ENCODE measurements at places on chromosomes 4 and X. TPM values are rescaled to one million over a fixed set of nuclear protein-coding genes. Genes with fewer than 3 reads are reported as not detected.
A peak's percentile ranks its signal among the peaks of the same experiment; 100 is the strongest.

- no peak for DNase-seq
Measured at GRCh38 chr4:130922955-130923354, 1827.0 kb downstream of the C4orf33 start.

- no peak for DNase-seq
Measured at GRCh38 chr4:141229408-141230101, 8.9 kb downstream of the ZNF330 start.

GRCh38 chr4:24103434-24104157 is 213.7 kb upstream of the PPARGC1A start:
- DNase-seq, result no peak

DNA sequence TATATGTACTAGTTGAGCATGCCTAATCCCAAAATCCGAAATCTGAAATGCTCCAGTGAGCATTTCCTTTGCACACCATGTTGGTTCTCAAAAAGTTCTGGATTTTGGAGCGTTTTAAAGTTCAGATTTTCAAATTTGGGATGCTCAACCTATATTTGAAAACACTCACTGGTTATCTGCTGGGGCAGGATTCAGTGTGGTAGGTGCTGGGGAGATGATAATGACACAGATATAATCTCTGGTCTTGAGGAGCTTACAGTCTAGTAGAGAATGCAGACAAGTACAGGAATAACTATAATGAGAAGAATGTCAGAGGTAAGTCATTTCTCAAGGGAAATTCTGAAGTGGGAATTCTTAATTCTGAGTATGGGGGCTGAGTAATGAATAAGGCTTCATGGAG is 59.4 kb upstream of the CITED1 start:
- no peak for DNase-seq

DNA sequence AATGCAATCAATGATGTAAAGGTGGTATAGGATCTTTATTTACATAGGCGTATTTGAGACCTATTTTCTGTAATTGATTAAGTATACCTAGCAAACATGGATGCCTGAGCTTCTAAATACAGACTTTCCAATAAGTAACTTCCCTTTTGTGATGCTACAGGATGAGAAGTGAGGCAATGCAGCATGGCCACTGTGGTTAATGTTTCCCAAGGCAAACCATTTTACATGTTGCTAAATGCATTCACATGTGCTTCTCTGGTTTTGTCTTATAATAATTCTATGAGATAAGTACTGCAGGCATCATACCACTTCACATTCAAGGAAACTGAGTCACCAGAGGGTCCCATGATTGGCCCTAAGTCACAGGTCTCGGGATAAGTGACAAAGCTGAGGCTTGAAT is 35.7 kb upstream of the NKX3-2 start:
- no peak for DNase-seq

DNA sequence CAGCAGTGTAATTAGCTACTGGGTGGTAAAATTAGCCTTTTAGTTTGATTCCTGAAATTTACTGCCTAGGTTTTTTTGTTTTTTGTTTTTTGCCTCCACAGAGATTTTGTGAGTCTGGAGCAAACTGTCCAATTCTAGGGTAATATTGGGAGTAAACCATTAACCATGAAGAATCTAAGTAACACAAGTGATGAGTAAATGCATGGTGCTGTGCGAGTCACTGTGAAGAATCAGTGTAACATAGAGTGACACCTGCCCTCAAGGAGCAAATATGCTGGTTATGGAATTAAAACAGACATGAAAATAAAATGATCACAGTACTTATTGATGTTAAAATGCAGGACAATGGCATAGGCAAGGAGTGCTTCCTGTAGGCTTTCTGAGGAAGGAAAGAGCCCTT is 60.1 kb downstream of the LRP2BP start:
- DNase-seq, result no peak

- no peak for DNase-seq
Measured at GRCh38 chr4:160021870-160022269, 919.0 kb downstream of the RAPGEF2 start.

GRCh38 chr4:8940792-8941491 is 69.3 kb upstream of the HMX1 start:
- DNase-seq, result no peak

GRCh38 chrX:19849464-19850080 is 37.8 kb downstream of the SH3KBP1 start:
- no peak for DNase-seq

- DNase-seq, result peak; percentile 62
Measured at GRCh38 chr4:151409470-151410313, 716 bp downstream of the FHIP1A start.

DNA sequence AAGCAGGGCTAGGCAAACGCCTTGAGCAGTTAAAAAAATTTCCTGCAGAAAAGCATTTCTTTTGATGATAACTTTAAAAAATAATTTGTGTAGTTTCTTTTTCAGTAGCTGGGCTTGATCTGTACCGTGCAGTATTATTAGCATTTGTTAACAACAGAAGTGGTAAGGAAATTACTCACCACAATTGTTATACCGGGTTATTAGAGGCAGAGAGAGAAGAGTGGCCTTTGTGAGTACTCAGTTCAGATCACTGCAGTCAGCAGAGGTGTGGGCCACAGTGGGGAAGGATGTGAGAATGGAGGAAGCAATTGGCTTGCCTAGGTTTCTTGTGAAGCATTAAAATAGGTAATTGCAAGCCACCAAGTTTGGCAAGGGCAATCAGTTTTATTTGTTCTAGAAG is 14.3 kb upstream of the IL21 start:
- no peak for DNase-seq

GRCh38 chr4:150855981-150856510 is 159.0 kb downstream of the LRBA start:
- no peak for DNase-seq

Gene MAGEA2
- total RNA-seq, result not detected

Gene KCND1
- total RNA-seq, result 0.68 TPM

Gene ACE2
- total RNA-seq, result 16.6 TPM

Gene IL9R
- not detected for total RNA-seq

Gene SPANXB1
- total RNA-seq, result not detected

Gene LINC00632
- total RNA-seq, result 187 TPM

Gene TBC1D8B
- total RNA-seq, result 2.5 TPM

Gene GPC4
- 9.9 TPM for total RNA-seq

Gene PRDM8
- total RNA-seq, result 1.2 TPM
